ENCODE measurements at places on chromosomes 1 and 21. TPM values are rescaled to one million over a fixed set of nuclear protein-coding genes. Genes with fewer than 3 reads are reported as not detected.
A peak's percentile ranks its signal among the peaks of the same experiment; 100 is the strongest.

The TNFAIP8L2 gene
- not detected for total RNA-seq

The KIF26B gene
- 0.83 TPM for total RNA-seq

The KCNE2 gene
- 0.47 TPM for total RNA-seq

The MX2 gene
- total RNA-seq: 0.57 TPM

GRCh38 chr1:211328866-211329475, 2.3 kb downstream of the TRAF5 start:
- DNase-seq: no peak

DNA sequence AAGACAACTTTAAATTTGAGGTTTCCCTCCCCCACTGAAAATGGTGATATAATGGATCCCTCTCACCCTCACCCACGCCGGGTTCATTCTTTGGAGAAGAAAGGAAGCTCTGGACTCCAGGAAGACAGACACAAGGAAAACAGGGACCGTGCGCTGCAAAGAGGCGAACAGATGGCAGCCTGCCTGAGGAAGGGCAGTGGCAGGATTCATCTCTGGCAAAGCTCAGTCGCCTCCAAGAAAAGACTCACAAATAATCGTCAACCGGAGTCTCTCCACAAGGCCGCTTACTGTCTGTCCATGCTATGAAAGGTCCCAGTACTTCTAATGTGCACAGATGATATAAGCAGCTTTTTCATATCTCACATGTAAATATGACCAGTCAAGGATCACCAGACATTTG, 110.3 kb downstream of the TIAM1 start:
- no peak for DNase-seq

DNA sequence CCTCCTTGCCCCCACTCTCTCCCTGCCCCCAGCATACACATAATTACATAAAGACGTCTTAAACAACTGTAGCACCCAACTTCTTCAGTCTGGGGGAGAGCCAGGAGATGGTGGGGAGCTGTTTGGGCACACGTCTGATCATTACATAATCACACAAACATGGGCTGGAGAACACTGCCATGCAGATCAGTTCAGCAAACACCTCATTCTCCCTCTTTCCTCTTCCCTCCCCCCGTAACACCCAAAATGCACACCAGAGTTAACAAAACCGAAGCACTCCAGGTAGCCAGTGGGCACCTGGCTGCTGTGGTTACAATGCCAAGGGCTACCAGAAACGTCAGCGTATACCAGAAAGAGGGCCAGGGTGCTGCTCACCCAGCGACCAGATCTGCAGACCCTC, 1.6 kb downstream of the HIVEP3 start:
- no peak for DNase-seq

DNA sequence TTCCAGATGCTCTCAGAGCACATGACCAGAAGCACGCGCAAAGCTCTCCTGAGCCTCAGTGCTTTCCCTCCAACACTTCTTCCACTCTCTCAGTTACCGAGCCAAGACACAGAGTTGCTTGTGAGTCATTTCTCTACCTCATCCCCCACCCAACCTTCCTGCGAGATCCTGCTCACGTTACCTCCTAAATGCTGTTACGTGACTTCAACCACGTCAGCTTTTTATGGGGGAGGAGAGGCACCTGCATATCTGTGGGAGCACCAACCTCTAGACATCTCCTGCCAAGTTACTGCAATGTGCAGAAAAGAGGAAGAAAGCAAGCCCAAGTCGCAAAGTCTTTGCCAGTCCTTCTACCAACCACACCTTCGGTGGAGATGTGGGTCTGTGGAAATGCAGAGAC, 27.2 kb upstream of the ERG start:
- DNase-seq: no peak

- no peak for DNase-seq
Observed at GRCh38 chr1:169094897-169095569, 11.5 kb upstream of the ATP1B1 start.

- peak; percentile 21 for DNase-seq
Observed at GRCh38 chr1:211356723-211357407, 30.2 kb downstream of the TRAF5 start.

- DNase-seq: no peak
Observed at GRCh38 chr21:32908534-32908933, 117.2 kb upstream of the OLIG2 start.

DNA sequence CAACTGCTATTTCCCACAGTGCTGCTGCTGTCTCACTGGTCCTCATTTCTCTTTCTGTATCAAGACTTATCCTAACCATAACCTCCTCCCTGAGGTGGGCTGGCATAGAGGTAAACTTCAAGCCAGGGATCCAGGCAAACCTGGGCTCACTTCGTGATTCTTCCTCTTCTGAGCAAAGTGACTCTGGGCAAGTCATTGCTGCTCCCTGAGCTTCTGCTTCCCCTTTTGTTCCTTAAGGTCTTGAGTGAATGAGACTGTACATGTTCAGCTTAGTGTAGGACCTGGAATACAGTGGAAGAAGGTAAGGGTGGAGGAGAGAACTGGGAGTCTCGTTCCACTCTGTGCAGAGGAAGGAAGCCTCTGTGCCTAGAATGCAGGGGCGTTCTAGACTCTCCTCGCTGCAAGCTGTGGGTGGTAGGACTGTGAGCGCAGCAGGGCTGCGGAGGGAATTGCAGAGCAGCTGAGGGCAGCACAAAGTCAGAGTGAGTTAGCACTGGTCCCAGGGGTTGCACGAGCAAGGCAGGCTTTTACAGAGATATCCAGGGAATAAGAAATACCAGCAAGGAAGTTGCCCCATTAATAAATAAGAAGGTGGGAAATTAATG, 11.4 kb upstream of the ERI3 start:
- DNase-seq: no peak

GRCh38 chr21:39136711-39137110, 46.5 kb downstream of the PSMG1 start:
- DNase-seq: no peak

- DNase-seq: no peak
Observed at GRCh38 chr1:12386130-12386529, 156.3 kb downstream of the VPS13D start.

DNA sequence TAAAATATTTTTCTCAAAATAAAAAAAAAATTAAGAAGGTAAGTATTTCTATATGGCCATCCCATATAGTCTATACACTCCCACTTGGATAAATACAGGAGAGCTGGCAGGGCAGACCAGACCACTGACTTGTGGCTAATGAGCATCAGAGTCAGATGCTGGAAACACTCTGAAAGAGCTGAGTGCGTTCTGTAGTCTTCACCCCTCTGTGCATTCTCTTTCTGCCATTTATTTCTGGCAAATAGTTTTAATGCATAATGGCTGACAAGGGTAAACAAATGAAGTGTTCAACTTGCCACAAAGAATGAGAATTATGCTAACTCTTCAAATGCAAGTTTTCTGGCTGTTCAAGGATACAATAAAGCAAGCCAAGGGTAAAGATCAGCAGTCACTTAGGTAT, 191.7 kb downstream of the TTLL7 start:
- DNase-seq: no peak

DNA sequence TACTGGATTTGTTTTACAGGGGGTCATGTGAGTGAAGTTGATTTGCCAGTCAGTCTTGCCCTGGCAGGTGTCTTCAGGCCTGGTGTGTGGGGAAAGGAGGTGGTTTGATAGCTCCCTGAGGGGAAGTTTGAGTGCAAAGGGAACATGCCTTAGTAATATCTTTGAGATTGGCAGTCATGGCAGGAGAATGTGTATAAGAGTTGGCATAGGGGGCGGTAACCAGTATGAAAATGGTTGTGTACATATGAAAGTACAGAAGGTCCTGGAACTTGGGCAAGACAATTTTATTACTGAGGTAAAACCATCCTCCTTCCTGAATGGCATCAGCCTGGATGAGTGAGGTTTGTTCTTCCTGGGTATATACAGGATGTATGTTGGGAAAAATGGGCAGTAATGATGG, 37.6 kb upstream of the PLA2G5 start:
- DNase-seq: no peak

GRCh38 chr1:59543211-59543668, 246.3 kb downstream of the FGGY start:
- DNase-seq: peak; percentile 78

DNA sequence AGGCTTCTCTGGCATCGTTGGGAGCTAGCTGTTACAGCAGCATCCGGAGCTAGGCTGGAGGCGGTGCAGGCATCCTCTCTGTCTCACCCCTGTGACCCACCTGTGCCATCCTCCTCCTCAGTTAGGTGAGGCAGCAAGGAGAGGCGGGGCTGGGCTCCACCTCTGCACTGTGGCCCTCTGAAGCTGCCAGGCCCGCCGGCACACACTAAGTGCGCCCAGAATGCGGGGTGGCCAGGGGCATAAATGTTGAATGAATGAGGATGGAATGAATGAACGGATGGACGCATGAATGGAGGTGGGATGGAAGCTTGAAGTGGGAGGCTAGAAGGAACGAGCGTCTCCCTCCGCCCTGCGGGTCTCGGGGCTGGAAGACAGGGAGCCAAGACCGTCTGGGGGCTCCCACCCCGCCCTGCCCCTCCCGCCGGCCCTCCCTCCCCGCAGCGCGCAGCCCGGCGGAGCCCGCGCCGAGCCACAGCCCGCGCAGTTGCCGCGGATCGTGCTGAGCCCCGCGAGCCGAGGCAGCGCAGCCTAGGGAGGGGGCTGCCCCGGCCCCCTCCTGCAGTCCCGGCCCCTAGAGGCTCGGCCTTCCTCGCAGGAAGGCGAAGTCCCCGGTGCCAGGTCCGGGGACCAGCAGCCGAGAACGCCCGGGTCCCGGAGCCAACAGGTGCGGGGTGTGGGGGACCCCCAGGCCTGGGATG, at the start of gene HCRTR1:
HCRTR1 (plus strand) TSS at position 472 of the 698 bp plus-strand sequence. CDS start 1,504 bp downstream, outside the sequence.
- no peak for DNase-seq

- DNase-seq: peak; percentile 94
Observed at GRCh38 chr21:43585924-43586413, 73.3 kb downstream of the HSF2BP start.

DNA sequence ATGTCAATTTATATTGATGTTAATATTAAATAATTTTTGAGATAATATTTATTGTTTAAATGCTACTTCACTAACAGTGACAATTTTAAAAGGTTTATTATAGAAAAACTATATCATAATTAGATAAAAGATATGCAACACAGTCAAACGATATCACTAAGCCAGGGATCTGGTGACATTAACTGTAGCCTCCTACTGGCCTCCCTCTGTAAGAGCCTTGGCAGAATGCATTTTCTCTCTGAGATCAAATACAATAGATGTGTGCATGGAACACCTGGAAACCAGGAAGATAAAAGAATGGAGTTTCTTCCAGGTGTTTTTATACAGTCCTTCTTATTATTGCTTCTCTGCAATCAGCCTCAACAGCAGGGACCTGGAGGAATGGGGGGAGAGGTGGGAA, 1762.1 kb downstream of the BRINP3 start:
- no peak for DNase-seq

DNA sequence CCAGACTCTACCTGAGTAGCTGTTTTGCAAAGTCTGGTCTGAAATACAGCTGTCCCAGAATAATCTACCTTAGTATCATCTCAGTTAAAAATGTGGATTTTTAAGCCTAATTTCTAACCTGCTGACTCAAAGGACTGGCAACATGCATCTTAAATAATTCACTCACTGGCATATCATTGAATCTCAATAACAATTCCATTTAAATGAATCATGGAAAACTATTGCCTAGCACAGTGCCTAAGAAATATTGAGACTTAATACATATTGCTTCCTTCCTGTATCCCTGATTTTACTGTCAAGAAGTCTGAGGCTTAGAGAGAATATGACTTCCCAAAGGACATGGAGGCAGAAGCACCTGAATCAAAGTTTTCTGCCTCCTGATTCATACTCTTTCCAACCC, 3.1 kb downstream of the CCDC190 start:
- DNase-seq: no peak

DNA sequence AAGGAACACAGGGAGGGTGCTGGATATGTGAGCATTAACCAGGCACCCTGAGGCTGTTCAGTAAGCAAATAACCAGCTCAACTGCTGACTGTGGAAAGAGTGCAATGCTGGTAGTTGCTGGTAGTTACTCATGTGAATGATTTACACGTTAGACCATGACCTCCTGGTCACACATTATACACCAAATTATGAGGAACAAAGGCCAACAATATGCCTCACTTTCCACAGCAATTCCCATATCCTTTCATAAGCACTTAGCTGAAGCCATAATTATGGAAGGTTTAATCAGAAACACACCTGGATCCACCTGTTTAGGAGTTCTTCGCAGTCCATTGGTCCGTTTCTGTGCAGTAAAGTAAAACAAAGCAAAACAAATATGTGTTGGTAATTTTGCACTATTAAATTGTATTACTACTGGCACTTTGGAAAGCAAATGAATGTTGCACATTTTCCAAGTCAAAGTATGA, 281.8 kb downstream of the VAV3 start:
- DNase-seq: no peak

DNA sequence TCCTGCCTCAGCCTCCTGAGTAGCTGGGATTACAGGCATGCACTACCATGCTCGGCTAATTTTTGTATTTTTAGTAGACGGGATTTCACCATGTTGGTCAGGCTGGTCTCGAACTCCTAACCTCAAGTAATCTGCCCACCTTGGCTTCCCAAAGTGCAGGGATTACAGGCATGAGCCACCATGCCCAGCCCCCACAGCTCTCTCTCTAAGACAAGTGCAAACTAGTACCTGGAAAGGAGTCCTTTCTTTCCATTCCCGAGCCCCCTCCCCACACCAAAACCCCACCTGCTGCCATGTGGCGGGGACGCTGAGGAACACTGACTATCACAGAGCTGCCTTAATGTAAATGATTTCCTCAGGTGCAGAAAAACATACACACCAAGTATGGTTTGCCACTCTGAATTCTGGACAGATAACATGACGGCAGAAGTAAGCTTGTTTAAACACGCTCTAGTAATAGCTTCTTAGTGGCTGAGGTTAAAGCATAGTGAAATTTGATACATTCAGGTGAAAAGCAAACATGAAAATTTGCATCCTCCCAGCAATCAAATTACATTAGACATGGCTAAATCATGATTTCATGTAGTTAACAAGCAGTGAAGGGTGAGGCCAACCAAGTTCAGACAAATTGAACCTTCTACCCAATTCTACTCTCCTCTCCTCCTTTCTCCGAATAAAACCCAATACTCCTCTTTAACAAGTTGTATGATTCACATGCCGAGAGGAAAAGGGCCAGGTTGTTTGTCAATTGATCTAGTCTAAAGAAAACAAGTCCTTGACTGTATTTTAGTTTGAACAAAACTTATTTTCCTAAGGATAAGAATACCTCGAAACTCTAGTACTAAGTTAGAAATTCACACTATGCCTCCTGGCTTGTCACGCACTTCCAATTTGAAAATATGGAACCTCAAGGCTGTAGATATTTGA, 19.8 kb downstream of the ERRFI1 start:
- DNase-seq: no peak

GRCh38 chr1:12634696-12635202, 9.1 kb upstream of the AADACL4 start:
- no peak for DNase-seq

GRCh38 chr21:34813266-34813894, 144.6 kb downstream of the CLIC6 start:
- DNase-seq: no peak

DNA sequence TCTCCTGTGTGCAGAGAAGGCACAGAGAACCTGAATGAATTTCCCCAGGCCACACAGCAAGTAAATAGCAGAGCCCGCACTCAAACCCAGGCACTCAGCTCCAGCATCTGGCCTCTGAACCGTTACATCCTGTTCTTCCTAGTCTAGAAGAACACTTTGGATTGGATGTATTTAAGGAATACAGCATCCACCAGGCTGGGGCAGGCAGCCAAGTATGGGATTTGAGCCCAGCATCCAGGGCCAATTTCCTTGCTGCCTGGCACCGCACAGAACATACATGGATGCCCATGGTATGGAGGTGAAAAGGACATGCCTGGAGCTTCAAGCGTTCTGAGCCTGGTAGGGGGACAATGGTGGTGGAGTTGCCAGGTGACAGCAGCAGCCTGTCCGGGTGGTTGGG, 9.7 kb downstream of the AJAP1 start:
- no peak for DNase-seq

- no peak for DNase-seq
Observed at GRCh38 chr1:199937661-199938060, 89.8 kb upstream of the NR5A2 start.

- no peak for DNase-seq
Observed at GRCh38 chr21:39325458-39325857, 12.0 kb upstream of the BRWD1 start.

Data from myocyte (in vitro differentiated cells).